Hindlimb muscle (tissue), 1 donor: ENCODE measurements at places on chromosomes 3 and 15. TPM values are rescaled to one million over a fixed set of nuclear protein-coding genes. Genes with fewer than 3 reads are reported as not detected.

Gene LSG1
- 24.5 TPM for polyA plus RNA-seq

Gene WNT7A
- not detected for polyA plus RNA-seq

Gene SH3GL3
- 3.9 TPM for polyA plus RNA-seq

- no peak for DNase-seq
Observed at GRCh38 chr3:101936419-101937356, 87.4 kb downstream of the NFKBIZ start.

DNA sequence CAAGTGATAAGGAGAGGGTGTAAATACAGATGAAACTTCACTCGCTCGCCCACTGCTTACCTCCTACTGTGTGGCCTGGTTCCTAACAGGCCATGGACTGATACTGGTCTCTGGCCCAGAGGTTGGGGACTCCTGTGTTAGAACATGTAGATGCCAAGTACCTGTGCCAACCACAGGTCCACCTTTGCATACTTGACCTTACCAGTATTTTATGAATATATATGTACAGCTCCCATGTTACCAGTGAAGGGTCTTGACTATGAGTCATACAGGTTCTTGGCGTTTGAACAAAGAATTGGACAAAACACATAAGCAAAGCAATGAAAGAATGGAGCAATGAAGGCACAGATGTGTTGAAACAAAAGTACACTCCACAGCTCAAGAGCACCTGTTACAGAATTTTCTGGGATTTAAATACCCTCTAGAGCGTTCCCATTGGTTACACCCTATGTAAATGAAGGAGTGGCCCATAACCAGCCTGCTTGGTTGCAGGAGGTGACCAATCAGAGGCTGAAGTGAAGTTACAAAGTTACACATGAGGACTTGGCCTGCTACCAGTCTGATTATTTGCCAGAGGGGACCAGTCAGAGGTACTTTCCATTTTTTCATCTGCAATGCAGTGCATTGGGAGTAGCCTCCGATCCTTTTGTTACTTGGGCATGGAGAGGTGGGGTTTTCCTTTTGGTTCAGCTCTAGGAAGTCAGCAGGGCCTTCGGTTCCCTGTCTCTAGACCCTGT lies 1.7 kb upstream of the GFM1 start:
- no peak for DNase-seq

GRCh38 chr3:184899953-184900595 lies 88.1 kb downstream of the VPS8 start:
- no peak for DNase-seq

- no peak for DNase-seq
Observed at GRCh38 chr3:55006244-55006676, 78.4 kb upstream of the LRTM1 start.

GRCh38 chr3:53998980-53999379 lies 107.3 kb upstream of the SELENOK start:
- no peak for DNase-seq

DNA sequence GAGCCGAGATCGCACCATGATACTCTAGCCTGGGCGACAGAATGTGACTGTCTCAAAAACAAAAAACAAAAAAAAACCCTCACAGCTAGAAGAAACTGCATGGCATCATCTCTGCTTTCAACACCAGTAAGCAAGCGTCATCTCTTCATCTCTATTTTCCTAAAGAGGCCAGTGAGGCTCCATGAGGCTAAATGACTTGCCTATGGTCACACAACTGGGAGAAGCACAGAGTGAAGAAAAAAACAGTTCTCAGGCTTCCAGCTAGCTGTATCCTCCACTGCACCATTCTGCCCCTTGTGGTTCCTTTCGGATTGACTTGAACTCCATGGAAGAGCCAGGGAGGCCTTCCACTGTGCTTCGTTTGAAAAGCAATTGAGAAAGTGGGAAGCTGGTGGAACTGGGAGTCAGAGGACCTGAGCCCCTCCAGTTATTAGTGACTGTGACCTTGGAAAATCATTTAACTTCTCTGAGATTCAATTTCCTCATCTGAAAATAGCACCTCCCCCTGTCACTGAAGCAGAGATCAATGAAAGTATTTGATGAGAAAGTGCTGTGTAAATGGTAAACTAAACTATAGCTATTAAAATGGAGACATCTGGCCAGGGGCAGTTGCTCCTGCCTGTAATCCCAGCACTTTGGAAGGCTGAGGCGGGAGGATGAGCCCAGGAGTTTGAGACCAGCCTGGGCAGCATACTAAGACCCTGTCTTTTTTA lies 32.1 kb upstream of the DENND4A start:
- DNase-seq: no peak

DNA sequence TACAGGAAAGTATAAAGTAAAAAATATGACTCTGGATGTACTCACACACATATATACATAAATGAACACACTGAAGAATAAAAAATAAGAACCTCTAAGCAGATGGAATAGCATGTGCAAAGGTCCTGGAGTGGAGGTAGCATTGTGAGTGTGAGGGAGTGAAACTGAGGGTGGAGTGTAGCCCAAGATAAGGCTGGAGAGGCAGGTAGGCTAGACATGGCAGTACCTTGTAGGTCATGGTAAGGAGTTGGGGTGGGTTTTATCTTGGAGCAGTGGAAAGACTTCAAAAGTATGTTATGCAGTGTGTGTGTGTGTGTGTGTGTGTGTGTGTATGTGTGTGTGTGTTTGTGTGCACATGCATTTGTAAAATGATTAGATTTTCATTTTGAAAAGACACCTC lies 49.5 kb downstream of the TLNRD1 start:
- no peak for DNase-seq

DNA sequence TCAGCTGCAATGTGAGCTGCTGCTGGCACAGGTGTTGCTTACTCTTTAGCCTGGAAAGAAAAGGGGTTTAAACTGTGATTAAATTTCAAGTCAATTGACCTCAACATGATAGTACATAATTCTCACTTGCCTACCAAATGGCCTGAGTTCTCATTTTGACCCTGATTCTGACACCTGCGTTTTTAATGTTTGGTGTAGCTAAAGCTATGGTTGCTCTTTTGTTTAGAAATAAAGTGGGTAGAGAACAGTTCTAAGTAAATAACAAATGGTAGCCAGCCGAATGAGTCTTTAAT lies 100.8 kb upstream of the SOX2 start:
- DNase-seq: no peak
